Fibroblast of mammary gland (primary cell): ENCODE measurements at places on chromosomes 12 and 14.

- DNase-seq = peak; percentile 29
These were observed 51.1 kb downstream of the HSPB8 start for GRCh38 chr12:119229837-119230236.

DNA sequence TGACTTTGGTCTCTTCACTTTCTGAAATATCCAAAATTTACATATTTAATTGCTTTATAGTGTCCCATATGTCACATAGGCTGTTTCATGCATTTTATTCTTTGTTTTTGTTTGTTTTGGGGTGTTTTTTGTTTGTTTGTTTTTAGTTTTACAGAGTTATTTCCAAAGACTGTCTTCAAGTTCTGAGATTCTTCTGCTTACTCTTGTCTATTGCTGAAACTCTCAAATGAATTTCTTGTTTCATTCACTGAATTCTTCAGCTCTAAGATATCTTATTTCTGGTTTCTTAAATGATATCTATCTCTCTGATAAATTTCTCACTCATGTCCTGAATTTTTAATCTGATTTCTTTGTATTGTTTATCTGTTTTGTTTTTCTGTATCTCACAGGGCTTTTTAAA is 412.0 kb upstream of the ATP2B1 start:
- no peak for DNase-seq

DNA sequence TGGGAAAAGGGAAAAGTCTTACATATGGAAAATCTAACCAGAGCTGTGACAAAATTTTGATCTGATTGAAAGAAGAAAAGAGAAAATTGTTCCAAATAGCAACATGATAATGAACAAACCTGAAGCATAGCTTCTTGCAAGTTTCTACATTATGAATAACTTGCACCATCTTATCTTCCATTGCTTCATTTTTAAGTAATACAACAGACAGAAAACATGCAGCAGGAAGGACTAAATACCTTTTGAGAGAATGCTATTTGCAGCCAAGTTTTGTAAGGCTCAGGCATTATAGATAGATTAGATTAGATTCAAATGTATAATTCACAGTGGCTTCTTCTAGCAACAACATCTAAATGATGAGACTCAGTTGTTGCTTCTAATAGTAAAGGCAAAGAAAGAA is 441.4 kb downstream of the AEBP2 start:
- DNase-seq = no peak

GRCh38 chr12:24597580-24597979 is 351.3 kb downstream of the BCAT1 start:
- no peak for DNase-seq

DNA sequence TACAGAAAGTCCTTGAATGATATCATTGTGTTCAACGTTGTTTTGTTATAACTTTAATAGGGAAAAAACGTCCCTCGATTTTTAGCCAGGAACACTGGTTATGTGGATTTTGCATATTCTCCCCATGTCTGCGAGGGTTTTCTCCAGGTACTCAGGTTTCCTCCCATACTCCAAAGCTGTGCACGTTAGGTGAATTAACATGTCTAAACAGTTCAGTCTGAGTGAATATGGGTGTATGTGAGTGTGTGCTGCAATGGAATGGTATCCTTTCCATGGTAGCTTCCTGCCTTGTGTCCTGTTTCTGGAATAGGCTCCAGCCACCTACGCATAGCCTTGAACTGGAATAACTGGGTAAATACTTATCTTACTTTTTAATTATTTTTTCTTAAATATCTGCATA is 810.8 kb upstream of the ATXN7L3B start:
- DNase-seq = no peak

DNA sequence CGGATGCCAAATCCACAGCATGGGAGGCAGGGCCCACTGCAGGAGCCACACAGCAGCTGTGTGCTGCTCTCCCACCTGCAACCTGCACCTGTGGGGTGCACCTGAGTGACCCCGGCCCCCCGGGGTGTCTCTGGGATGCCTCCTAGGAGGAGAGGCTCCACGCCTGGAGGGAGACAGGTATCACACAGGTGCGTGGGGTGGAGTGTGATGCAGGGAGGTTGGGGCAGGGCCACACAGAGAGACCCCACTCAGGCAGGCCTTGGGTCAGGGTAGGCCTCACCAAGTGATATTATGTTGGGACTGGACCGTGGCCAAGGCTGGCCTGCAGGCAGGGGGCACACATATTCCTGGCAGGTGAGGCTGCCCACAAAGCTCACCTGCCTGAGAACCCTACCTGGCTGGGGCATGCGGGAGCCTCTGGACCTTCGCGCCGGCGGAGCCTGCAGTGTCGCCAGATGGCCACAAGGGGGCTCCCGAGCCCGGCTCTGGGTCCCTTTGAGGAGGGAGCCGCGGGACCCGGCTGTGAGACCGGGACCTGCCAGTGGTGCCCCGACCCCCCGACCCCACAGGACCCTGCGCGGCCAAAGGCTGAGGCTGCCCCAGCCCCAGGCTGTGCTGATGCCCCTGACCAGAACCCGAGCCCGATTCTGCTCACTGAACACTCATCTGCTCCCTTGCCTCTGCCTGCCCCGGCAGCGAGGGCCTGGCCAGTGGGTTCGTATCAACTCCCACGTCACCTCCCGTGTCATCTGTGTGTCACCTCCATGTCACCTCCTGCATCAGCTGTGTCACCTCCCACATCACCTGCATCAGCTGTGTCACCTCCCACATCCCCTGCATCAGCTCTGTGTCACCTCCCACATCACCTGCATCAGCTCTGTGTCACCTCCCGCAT is 11.4 kb downstream of the TMEM121 start:
- DNase-seq = no peak
